T-cell (primary cell): ENCODE measurements at places on chromosomes 12 and 14.

GRCh38 chr12:32217354-32218310, 111.0 kb downstream of the BICD1 start:
- no peak for DNase-seq

- no peak for DNase-seq
Observed at GRCh38 chr12:71664411-71665089, 449 bp downstream of the THAP2 start.

DNA sequence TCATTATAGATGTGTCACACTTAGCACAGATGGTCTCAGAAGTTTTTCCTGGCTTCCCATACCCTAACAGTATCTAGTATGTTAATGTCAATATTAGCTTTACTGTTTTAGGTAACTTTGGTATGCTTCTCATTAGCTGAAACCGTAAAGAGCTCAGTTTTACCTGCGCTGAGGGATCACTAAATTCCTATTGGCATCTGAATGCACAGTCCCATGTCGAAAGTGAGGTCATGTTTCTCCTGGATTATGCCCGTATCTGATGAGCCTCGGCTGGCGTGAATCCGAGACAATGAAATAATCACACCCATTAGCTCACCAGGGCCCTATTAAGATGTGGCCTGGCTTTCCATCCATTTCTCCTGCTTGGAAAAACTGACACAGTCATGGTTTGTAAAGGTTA, 418.2 kb downstream of the ZFP36L1 start:
- no peak for DNase-seq

DNA sequence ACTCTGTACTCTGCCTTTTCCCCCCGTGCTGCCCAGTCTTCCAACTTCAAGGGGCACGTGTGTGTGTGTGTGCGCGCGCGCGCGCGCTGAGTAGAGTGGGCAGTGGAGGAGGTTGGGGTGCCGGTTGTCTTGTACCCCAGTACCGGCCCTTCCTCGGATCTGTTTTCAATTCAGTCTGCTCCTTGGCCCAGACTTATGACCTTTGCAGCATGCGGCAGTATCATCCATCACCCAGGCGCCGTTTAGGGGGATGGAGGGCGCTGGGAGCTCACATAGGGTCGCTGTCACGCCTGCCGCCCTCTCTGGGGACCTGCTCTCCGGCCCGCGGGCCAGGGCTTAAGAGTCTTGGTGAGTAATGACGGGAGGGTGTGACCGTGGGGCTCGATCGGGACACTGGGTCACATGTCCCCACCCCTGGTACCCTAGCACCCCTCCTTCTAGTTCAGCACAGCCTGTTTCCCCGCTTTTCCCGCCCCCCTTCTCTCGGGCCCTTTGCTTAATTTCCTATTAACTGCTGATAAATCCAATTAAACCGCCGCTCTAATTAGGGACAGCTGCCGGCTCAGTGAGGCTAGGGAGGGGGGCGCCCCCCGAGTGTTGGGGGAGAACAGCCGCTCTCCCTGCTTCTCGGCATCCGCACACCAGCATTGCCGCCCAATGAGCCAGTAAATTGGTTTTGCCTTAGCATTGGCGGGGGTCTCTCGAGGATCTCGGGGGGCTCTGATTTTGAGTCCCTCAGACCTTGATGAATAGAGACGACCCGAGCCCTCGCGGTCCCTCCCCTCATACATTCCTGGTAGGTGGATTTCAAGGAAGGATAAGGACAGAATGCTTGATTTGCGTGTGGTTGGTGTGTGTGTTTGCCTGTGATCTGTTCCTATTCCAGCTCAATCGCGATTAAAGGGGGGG, 9.3 kb downstream of the STAC3 start:
- no peak for DNase-seq

DNA sequence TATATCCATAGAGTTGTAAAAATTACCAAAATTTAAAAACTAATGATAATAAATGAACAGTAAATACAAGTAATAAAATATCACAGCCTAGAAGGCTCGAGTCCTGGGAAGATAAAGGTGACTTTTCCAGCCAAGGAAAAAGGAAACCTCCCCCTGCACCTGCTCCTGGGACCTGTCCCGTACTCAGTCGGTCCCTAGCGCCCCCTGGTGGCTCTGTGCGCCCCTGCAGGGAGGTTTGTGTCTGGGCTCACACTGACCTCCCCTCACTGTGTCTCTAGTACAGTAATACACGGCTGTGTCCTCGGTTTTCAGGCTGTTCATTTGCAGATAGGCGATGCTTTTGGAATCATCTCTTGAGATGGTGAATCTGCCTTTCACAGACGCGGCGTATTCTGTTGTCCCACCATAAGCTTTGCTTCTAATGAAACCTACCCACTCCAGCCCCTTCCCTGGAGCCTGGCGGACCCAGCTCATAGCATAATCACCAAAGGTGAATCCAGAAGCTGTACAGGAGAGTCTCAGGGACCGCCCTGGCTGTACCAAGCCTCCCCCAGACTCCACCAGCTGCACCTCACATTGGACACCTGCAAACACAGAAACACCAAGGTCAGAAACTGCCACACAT, 1030.4 kb downstream of the TMEM121 start:
- DNase-seq, result peak; percentile 73

- DNase-seq, result no peak
Observed at GRCh38 chr12:13770576-13770975, 210.8 kb downstream of the GRIN2B start.

GRCh38 chr14:31692376-31692781, 131.2 kb downstream of the NUBPL start:
- DNase-seq, result no peak
